ENCODE measurements at places on chromosomes 3 and 15.
A peak's percentile ranks its signal among the peaks of the same experiment; 100 is the strongest.

GRCh38 chr15:76674883-76675282 lies 230.3 kb downstream of the SCAPER start:
- DNase-seq, result no peak

GRCh38 chr15:80031841-80032240 lies 27.6 kb upstream of the ZFAND6 start:
- no peak for DNase-seq

- no peak for DNase-seq
Measured at GRCh38 chr3:16809993-16810392, 74.8 kb upstream of the PLCL2 start.

- DNase-seq, result no peak
Measured at GRCh38 chr3:89221924-89222323, 114.5 kb downstream of the EPHA3 start.

GRCh38 chr3:189041482-189042090 lies 130.2 kb upstream of the TPRG1 start:
- DNase-seq, result peak; percentile 58

All from GM10248 (cell line).